T-helper 2 cell (primary cell): ENCODE measurements at places on chromosomes 1 and 21.

- no peak for DNase-seq
These were observed 148.5 kb upstream of the CHRM3 start for GRCh38 chr1:239237912-239238311.

DNA sequence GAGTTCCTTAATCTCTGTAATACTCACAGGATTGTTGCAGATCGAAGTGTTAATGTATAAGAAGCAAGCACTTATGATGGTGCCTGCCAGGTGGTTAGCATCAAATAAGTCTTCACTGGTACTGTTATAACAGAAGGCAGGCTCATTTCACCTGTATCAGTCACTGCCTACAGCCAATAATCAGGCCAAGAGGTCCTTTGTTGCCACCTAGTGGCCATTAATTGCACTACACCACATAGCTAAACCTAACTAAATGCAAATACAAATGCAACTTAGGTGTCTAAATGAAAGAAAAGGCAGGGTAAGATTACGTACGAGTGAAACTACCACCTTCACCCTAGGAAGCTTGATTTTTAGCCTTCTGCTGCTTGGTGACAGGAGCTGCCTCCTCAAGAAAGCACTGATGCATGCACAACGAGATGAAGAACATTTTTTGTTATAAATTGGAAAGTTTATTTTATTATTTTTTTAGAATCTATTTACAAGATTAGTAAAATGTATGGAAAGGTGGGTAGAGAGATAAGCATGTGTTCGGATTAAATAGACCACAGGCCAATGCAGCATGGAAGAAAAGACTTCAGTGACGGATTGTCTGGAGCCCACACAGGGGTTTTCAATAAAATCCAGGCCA lies 334.8 kb upstream of the CAMK1G start:
- no peak for DNase-seq

DNA sequence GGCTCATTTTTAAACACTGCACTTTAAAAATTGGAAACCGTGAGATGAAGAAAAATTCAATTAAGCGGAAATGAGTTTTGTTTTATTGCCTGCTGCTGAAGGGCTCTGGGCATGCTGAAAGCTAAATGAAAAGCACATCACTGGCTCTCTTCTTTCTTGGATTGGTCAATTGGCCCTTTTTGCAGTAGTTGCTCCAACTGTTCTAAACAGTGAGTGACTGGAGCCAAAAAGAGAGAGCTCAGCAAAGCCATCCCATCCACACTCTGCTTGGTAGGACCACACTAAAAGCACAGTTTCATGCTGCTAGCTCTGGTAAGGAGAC lies 48.1 kb downstream of the LHX4 start:
- no peak for DNase-seq

DNA sequence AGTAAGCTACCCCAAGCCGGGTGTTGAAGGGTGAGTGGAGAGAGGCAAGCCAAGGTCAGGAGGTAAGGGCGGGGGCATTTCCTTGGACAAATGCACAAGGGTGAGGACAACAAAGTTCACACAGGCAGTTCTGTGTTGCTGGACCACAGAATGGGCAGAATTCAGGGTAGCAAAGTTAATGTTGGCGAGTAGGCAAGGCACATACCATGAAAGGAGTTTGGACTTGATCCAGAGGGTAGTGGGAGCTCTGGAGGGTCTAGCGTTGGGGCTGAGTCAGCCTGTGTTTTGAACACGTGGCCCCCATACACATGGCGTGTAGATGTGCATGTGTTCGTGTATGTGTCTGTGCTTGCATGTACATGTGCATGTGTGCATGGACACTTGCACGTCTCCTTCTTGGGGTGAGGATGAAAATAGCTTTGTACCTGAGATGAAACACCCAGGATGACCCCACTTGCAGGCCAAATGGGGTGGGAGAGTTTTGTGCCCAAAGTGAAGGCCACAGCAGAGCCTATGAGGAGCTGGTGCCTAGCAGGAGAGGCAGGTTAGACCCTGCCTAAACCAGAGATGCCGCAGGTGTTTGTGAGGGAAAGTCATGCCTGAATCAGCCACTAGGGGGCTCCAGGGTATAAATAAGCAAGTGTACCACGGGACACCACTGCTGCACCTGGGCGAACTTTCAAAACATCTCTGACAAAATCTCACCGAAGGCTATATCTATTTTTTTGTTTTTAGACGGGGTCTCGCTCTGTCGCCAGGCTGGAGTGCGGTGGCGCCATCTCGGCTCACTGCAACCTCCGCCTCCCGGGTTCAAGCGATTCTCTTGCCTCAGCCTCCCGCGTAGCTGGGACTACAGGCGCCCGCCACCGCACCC lies 21.8 kb downstream of the SLC27A3 start:
- DNase-seq = peak; percentile 81

- DNase-seq = no peak
These were observed 37.6 kb upstream of the BTG3 start for GRCh38 chr21:17650292-17650691.

- DNase-seq = no peak
These were observed 33.4 kb downstream of the B3GALNT2 start for GRCh38 chr1:235470741-235471439.
